ENCODE measurements at places on chromosomes 11 and 22.

GRCh38 chr11:2168286-2169004 is 3.2 kb downstream of the TH start:
- no peak for DNase-seq

DNA sequence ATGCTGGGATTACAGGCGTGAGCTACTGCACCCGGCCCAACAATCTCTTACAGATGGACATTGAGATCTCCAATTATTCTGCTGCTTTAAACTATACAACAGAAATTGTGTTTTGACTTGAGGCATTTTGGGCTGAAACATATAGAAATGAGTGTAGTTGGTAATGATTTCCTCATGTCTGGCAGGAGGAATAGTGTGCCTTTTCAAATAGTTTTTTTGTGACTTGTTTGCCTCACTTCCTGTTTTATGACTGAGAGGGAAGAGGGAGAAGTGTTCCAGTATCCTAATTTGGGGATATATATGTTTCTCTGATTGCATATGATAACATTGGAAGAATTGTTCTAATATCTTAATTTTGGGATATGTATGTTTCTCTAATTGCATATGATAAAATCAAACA is 40.2 kb downstream of the EP300 start:
- DNase-seq = no peak

DNA sequence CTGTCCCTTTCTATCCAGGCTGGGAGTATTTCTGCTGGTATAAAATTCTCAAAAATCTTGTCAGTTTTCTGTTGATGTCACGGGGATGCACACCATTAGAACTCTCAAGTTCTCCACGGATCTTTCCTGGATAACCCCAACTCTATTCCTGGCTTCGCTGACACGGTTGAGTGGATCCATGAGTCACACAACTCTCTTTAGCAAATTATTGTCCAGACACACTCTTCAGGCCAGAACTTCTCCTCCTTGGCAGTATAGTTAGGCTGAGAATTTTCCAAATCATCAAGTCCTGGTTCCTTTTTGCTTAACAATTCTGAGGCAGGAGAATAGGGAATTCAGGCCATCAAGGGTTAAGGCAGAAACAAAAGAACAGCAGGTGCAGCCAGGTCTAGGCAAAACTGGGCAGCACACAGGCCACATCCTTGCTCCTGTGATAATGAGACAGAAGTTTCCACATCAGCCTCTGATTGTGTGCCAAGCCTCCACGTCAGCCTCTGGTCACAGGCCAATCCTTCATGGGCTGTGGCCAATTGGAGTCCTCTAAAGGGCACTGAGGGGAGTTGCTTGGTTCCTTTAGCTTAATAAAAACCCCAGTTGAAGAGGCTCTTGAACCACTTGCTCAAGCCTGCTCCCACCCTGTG is 5.7 kb upstream of the ACAT1 start:
- DNase-seq = no peak

GRCh38 chr11:112511911-112512310 is 251.3 kb upstream of the PLET1 start:
- DNase-seq = no peak

DNA sequence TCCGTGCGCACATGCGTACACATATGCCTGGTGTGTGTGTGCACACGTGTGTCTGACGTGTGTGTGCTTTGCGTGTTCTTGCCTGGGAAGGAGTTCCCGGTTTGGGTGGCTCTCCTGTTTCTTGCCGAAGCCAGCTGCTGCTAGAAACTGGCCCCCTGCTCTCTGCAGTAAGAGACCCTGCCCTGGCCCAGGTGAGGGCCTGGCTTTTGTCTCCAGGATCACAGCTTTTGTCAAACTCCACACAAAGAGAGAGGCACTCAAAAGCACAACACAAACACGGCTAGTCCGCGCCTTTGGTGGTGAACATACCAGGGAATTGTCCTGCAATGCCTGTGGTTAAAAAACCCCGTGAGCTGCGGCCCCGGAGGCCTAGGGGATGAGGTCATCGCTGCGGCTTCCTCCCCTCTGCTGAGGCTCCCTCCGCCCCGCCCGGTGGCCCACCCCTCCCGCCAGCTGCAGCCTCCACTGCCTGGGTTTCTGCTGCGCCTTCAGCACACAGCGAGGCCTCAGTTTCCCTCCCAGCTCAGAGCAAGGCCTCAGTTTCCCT is 88.9 kb downstream of the KCNQ1 start:
- no peak for DNase-seq

- no peak for DNase-seq
Observed at GRCh38 chr11:2945031-2945756, 16.0 kb upstream of the PHLDA2 start.

- peak; percentile 41 for DNase-seq
Observed at GRCh38 chr11:43359422-43359818, 700 bp downstream of the TTC17 start.

DNA sequence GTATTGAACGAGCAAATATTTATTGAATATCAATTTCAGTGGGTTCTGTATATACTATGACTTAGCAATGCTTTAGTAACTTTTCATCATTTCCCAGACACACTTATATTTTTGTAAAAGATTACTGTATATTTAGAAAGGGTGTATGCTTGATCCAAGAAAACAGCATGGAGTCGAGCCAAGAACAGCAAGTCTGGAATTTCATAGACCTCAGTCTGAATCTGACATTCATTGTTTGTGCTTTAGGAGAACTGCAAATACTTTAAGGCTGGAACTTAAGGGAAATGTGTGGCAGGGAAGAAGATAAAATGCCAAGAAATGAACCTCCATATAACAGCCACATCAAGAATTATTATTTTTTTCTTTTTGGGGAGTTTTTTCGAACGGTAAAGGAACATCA is 1156.8 kb downstream of the LRRC4C start:
- DNase-seq = no peak

- DNase-seq = peak; percentile 59
Observed at GRCh38 chr11:10307400-10308200, 2.7 kb downstream of the ADM start.

- no peak for DNase-seq
Observed at GRCh38 chr11:16841984-16842383, 103.5 kb downstream of the C11orf58 start.

DNA sequence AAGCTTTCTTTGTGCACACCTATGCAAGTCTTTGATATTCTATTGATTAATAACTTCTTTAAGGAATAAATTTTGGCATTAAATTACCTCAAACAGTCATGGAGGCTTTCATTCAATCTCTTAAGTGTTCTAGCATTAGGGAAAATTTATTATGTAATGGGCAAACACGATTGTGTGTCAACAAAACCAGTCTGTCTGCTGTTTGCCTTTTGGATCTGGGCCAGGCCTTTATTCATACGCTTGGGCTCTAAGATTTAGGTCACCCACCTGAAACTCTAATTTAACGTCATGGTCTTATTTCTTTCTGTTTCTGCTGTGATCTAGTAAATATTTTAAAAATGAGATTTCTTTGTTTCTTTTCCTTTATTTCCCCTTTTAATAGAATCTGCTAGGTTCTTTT is 1270.6 kb downstream of the LRRC4C start:
- no peak for DNase-seq

DNA sequence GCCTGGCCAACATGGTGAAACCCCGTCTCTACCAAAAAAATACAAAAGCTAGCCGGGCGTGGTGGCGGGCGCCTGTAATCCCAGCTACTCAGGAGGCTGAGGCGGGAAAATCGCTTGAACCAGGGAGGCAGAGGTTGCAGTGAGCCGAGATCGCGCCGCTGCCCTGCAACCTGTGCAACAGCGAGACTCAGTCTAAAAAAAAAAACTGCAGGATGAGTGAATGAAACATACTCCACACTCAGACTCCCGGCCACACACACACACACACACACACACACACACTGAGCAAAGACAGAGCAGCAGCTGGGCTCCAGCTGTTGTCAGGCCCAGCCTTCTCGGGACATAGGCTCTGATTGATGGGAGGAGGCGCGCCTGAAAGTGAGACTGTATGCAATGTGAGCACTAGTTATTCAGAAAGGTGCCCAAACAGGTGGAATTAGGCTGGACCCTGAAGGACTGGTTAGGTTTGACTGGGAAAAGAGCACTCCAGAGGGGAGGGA is 1.5 kb upstream of the PLEKHA7 start:
- DNase-seq = no peak

GRCh38 chr11:17217401-17217800 is 9.6 kb upstream of the PIK3C2A start:
- DNase-seq = no peak

GRCh38 chr22:18971321-18971751 is 35.2 kb upstream of the PRODH start:
- DNase-seq = no peak

DNA sequence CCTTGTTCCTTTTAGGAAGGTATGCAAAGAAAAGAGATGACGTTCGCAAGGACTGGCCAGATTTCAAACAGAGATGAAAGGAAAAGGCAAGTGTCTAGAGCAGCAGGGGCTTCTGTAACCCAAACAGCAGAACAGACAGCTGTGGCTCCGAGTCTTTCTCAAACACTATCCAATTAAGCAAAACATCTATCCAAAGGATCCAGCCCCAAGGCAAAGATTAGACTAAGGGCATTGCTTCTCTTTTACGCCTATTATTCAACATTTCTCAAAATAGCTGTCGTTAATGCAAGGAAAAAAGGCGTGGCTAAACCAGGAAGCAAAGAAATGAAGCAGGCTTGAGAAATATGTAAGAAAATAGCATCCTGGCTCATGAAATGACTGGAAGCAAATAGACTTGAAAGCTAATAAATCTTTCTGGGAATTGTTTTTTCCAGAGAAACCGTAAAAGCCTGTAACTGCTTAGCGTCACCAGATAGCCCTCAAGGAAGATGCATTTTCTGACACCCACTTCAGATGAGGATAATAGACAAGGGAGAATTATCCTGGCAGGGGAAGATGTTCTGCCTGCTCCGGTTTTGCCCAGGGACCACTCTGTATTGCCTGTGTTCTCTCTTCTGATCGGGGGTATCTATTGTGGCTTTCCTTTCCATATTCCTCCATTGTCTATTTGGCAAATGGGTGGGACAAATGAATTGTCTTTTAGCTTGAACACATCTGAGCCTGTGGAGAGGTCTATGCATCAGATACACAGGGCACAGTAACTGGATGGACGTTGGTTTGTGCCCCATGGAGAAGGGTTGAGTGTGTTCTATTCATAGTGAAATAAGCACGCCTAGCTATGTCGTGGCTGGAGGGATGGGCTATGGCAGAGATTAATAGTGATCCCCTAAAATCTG is 20.2 kb downstream of the C11orf96 start:
- DNase-seq = no peak

DNA sequence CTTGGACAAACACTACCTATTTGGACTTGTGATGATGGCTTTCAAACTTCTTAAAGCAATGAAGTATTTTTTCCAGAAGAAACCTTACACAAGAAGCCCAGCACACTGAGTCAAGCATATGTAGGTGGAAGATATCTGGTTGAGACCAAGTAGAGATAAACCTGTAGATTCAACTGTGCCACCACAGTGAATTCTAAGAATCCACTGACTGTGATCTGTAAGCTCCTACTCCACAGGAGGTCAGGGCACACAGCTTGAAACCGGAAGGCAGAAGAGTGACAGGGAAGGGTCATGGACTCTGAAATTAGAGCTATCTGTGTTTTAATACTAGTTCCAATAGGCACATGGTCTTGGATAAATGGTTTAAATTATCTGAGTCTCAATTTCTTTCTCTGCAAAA is 404.5 kb downstream of the ETS1 start:
- no peak for DNase-seq

DNA sequence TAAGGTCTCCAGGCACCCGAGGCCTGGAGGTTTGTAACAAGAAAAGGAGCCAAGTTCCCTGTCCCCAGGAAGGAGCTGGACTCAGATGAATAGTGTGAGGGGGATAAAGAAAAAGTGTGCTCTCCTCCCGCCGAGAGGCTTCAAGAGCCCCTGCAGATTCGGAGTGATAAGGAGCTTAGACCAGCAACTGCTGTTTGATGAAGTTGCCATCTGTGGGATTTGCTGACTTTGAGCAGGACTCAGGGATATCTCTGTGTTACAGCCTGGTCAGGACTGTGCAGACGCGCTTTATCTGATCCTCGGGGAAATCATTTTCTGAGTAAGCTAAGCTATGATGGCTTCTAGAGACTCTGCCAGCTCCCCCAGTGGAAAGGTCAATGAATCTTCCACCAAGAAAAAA is 1017.0 kb downstream of the TBC1D22A start:
- no peak for DNase-seq

DNA sequence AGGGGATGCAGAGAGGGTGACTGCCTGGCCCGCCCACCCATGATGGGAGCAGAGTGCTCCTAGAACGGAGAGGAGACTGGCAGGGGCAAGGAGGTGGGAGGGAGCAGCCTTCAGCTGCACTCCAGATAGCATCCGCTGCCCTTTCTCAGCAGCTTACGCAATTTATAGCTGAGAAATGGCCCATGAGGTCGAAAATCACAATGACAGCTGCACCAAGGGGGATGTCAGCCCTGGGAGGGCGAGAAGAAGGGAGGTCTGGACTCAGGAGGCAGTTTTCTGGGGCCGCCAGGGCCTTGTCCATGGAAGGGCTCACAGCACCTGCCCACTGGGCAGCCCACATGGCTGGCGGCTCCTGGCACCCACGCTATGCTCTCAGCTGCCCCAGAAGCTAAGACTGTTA is 17.6 kb upstream of the MOB2 start:
- no peak for DNase-seq

DNA sequence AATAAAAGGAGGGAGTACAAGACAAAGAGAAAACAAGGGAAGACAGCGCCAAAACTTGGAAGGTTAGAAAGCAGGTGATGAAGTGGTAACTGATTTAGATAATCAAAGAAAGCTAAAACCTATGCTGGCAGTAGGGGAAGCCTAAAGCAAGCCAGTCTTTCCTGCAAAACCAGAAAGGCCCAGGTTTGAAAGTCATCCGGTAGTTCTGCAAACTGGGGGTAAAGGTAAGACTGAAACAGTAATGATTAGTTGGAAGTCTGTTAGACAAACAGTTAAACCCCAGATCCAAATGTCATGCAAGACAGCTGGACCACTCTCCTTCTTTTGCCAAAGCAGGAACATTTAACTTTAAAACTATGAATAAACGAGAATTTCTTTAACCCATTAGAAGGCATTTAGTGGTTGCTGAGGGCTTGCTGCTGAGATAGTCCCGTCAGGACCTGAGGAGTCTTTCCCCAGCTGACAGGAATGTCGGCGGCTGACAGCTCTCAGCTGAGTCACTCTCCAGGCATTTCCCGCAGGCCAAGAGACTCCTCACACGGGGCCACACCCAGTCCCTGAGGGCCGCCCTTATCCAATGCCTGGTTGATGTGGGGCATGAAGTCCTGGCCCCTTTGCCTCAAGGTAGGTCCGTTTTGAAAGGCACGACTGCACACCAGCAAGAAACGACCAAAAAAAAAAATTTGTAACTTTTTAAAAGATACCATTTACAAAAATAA is 36.3 kb upstream of the CFAP300 start:
- DNase-seq = no peak

- no peak for DNase-seq
Observed at GRCh38 chr11:134753771-134754520, 341.9 kb upstream of the B3GAT1 start.
